Type B pancreatic cell (in vitro differentiated cells): ENCODE measurements at places on chromosomes 11 and 22. TPM values are rescaled to one million over a fixed set of nuclear protein-coding genes. Genes with fewer than 3 reads are reported as not detected.

LRRC74B gene
- 0.65 TPM in 1 of 2 replicates, not detected in the other for total RNA-seq

PAX6 gene
- total RNA-seq: 18.9 and 23.8 TPM in 2 replicates

SLC17A6 gene
- total RNA-seq: 2.7 and 3.4 TPM in 2 replicates

CKAP5 gene
- total RNA-seq: 106 and 169 TPM in 2 replicates

TMEM80 gene
- total RNA-seq: 23.2 and 37.4 TPM in 2 replicates

DNA sequence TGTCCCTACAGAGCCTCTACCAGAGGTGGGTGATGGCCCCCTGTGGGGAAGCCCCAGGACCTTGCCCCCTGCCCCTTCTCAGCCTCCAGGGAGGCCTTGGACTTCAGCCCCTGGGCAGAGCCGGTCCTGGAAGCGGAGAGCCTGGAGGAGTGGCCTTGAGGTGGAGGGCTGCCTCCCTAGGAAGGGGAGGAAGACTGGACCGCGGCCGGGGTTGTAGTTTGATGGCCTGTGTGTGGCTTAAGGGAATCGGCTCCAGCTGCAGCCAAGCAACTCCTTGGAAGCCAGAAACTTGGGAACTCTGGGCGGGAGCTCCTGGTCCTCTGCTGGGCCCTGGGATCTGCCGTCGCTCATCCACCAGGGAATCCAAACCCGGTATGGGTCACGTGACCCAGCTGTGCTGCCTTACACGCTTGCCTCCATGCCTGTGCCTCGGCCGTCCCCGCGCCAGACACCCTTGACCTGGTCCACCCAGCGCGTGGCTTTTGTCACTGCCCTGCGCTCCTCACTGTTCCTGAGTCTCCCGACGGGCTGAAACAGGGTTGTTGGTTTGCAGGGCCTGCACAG is 23.5 kb upstream of the ARHGAP8 start:
- DNase-seq: no peak

DNA sequence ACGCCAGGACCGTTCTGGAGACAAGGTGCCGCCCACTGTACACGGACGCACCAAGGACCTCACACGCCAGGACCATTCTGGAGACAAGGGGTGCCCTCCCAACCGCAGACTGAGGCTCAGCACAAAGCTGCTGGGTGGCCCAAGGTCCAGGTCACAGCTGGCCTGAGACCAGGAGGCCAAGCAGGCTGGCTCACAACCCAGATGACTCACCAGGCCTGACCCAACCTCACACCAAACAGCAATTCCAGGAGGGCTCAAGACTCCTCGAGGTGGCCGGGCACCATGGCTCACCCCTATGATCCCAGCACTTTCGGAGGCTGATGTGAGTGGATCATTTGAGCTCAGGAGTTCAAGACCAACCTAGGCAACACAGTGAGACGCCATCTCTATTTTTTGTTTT is 14.8 kb downstream of the BRD1 start:
- no peak for DNase-seq

DNA sequence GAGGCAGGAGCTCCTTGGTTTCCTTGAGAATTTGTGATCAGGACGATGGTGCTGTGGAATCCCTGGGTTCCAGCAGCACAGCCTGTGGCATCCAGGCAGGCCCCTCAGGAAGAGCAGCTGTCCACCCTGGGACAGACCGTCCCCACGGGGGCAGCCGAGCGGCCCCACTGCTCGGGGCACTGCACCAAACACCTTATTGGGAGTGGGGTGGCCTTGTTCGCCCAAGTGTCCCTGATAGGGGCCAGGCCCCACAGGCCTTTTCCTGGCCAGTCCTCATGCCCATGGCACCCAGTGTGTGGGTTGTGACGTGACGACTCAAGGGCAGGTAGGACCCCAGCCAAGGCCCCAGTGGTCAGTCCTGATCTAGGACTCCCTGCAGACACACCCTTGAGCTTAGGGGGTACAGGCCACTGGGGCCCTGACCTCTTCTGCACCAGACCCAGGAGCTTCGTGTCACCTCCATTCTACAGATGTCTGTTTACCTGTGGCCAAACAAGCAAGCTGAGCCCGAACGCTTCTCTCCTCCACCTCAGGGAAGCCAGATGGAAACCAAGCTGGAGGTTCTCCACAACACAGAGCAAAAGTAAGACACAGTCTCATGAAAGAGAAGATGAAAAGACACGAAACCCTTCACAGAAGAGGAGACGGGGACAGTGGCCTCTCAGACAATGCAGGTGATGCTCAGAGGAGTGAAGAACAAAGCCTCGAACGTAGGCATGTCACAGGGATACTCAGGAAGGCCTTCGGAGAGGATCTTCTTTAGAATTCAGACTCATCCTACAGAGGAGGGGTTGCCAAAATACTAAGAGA is 1.6 kb upstream of the BRD1 start:
- DNase-seq: no peak

GRCh38 chr11:124640666-124641065 is 18.0 kb downstream of the TBRG1 start:
- DNase-seq: no peak

- DNase-seq: no peak
These were observed 29.9 kb downstream of the TPST2 start for GRCh38 chr22:26559961-26560575.

GRCh38 chr11:115244758-115245157 is 259.5 kb downstream of the CADM1 start:
- no peak for DNase-seq

DNA sequence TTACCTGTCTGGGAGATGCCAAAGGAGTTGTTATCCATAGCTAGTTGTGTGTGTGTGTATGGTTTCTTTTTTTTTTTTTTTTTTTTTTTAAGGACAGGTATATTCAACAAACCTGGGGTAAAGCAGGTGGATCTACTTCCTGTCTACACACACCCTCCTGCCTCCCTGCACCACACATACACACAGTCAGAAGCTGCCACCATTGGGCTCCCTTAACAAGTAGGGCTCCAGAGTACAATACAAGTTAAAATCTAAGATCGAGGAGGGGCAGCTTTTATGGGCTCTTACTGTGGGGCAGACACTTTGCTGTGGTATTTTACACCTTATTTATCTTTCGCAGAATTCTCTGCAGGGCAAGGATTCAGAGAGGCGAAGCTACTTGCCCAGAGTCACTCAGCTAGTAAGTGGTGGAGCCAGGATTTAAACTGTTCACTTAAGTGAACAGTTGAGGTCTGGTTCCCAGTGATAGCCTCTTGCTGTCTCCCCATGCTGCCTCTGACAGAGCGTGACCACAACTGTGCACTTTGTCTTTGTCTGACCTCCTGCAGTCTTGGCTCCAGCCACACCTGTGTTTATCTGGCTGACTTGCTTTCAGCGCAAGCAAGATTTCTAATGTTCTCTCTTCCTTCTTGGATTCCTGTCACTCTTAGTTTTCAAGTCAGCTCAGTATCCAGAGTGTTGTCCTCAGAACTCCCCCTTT is 135.0 kb downstream of the CSNK2A3 start:
- DNase-seq: no peak

DNA sequence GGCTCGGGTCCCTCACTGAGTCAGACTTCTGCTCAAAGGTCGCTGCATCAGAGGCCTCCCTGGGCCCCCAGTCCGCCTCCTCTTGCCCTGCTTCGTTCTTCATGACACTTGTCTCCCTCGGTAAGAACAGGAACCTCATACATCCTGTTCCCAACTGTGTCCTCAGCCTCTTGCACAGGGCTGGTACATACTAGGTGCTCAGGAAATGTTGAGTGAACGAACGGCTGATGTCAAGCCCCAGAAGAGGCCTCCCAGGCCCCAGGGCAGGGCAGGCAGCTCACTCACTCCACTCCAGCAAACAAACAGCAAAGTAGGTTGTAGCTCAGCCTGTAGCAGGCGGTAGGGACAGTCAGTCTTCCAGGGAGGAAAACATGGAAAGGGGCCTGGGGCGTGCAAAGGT is 17.2 kb downstream of the SYNGR1 start:
- DNase-seq: no peak

- no peak for DNase-seq
These were observed 112.3 kb downstream of the MAML2 start for GRCh38 chr11:96230686-96231085.

DNA sequence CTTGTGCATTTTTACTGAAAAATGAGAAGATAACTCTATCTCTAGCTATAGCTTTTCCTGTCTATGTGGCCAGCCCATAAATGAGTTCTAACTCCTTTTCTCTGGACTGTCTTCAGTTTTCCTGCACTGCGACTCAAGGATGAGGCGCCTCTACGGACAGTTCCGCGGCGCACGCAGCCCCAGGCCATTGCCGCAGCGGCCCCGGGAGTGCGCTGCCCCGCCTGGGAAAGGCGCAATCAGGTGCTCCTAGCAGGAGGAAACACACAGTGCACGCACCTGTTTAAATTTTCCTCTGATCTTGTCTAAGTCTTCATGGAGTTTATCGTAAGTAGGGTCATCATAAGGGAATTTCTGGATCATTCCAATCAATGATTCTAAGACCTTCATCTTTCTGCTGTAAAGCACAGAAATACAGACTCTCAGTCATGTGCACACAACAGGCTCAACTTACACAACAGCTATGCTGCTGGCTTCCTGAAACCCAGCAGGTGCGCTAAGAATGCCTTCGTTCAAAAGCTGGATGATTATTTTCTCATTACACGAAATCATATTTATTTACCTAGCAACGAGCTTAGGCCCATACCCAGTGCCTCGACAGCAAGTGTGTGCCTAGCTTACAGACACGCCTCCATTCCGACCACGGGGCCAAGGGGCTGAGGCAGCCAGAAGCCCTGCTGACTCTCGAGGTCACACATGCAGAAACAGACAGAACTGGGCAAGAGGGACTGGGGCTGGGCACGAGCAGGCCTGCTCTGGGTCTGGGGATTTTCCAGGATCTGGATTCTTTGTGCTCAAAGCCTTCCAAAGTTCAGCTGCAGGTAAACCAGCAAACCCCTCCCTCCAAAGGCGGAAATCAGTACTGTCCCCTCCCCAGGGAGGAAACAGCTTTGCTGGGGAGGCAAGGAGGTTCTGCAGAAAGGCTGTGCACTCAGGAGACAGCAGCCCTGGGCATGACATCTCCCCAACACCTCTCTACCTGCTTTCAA is 7.2 kb downstream of the LTO1 start:
- DNase-seq: no peak

DNA sequence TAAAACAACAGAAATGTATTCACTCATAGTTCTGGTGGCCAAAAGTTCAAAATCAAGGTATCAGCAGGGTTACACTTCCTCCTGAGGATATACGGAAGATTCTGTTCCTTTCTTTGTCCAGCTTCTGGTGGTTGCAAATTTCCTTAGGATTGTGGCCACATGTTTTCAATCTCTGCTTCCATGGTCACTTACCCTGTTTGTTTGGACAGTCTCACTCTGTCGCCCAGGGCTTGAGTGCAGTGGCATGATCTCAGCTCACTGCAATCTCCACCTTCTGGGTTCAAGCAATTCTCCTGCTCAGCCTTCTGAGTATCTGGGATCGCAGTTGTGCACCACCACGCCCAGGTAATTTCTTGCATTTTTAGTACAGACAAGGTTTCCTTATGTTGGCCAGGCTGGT is 534.3 kb downstream of the KCNA4 start:
- no peak for DNase-seq

GRCh38 chr11:19718951-19719350 is 6.3 kb downstream of the NAV2 start:
- DNase-seq: no peak

- no peak for DNase-seq
These were observed 90.9 kb upstream of the GAL start for GRCh38 chr11:68593441-68593840.

DNA sequence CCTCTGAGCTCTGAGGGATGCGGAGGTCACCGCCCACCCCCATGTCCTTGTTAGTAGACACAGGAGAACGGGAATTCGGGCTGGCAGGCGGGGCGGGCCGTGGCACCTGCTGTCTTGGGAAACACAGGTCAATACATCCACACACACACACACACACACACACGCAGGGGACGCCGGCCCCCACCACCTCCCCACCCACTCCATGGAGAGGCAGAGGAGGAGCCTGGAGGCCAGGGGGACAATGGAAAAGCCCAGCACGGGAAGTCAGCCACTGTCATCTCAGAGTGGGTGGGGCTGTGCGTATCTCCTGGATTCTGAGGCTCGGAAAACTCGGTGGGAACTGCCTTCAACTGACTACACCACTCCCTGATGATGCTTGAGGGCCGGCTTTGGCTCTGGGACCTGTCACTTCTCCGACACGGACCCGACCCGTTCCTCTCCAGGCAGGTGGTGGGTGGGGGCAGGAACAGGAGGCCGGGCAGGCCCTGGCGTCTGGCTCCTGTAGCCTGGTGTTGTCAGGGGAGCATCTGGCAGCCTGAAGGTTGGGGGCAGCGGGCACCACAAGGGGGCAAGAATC is 18.5 kb upstream of the TMEM184B start:
- no peak for DNase-seq
